Esophagus muscularis mucosa (tissue), 4 donors: ENCODE measurements at places on chromosomes 12 and 14. TPM values are rescaled to one million over a fixed set of nuclear protein-coding genes. Genes with fewer than 3 reads are reported as not detected.

CLEC6A gene
- total RNA-seq: not detected

HPD gene
- total RNA-seq: 3.3 TPM

MIP gene
- total RNA-seq: not detected

- H3K4me1 ChIP-seq: peaks cover 12% of the 10 kb centered on the region
- no peak overlapping the region for H3K4me3 ChIP-seq
- H3K36me3 ChIP-seq: no peaks in the 10 kb centered on the region
- no peaks in the 10 kb centered on the region for H3K27me3 ChIP-seq
Observed at GRCh38 chr12:51687614-51688013, 96.6 kb downstream of the SCN8A start.

- no peak overlapping the region for H3K27ac ChIP-seq
- no peaks in the 10 kb centered on the region for H3K27me3 ChIP-seq
- H3K4me1 ChIP-seq: no peaks in the 10 kb centered on the region
- DNase-seq: no peak
Observed at GRCh38 chr14:26004342-26004741, 593.5 kb downstream of the NOVA1 start.

DNA sequence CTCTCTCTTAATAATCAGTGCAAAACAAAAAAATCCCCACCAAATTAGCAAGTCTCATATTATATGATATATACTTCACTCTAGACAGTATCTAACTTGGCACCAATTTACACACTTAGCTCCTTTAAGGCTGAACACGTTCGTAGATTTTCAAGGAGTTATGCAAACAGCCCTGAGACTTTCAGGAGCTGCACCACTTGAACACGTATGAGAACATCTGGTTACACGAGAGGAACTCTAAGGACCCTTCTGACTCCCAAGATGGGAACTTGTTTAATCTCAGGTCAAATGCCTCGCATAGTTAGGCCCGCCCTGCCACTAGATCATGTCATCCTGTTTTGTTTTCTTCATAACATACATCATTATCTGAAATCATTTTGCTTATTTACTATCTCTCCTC, 10.0 kb downstream of the SPRING1 start:
- H3K27ac ChIP-seq: no peak overlapping the region
- H3K27me3 ChIP-seq: no peaks in the 10 kb centered on the region
- H3K4me3 ChIP-seq: no peak overlapping the region
- peaks cover 17% of the 10 kb centered on the region for H3K4me1 ChIP-seq
- DNase-seq: no peak
- peaks cover 1% of the 10 kb centered on the region for H3K36me3 ChIP-seq

DNA sequence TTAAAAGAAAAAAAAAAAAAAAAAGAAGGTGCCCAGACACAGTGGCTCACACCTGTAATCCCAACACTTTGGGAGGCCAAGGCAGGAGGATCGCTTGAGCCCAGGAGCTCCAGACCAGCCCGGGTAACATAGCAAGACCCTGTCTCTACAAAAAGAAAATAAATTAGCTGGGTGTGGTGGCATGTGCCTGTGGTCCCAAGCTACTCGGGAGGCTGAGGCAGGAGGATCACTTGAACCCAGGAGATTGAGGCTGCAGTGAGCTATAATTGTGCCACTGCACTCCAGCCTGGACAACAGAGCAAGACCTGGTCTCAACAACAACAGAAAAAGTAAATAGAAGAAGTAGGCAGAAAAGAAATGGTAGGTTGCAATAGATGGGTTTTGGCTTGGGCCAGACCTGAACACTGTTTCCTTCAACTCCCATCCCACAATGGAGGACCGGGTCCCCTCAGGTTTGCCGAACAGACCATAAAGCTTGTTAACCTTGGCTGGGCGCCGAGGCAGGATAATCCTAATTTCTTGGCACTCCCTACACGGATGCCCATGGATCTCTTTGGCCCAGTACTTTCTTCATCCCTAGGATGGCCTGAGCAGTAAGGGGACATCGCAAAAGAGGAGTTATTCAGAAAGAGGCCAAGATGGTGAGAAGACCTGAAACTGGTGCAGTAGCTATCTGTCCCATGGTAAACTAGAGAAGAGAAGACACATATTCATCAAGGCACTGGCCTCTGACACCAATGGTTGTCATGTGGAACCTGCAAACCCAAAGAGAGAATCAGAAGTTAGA, 165.5 kb upstream of the CCND2 start:
- H3K4me1 ChIP-seq: no peaks in the 10 kb centered on the region
- no peak overlapping the region for H3K4me3 ChIP-seq
- no peak overlapping the region for H3K27ac ChIP-seq
- no peaks in the 10 kb centered on the region for H3K36me3 ChIP-seq

- peak within 1 kb of the TSS; percentile 37 for H3K27ac ChIP-seq
- H3K36me3 ChIP-seq: no peaks in the 10 kb centered on the region
- DNase-seq: no peak
- peaks cover 96% of the 10 kb centered on the region for H3K27me3 ChIP-seq
- peaks cover 52% of the 10 kb centered on the region for H3K4me1 ChIP-seq
Observed at GRCh38 chr14:60648934-60649874, at the start of gene SIX1. Gene SIX1 (minus strand): TSS chr14:60649477. CDS start chr14:60649189, 288 bp downstream.

GRCh38 chr14:90336985-90337384, 5.2 kb upstream of the NRDE2 start:
- DNase-seq: no peak
- H3K4me3 ChIP-seq: no peak overlapping the region
- no peak overlapping the region for H3K27ac ChIP-seq

GRCh38 chr12:57522887-57523705, 472 bp downstream of the MBD6 start:
- peaks cover 45% of the 10 kb centered on the region for H3K4me1 ChIP-seq
- peak; percentile 93 for DNase-seq
- H3K27ac ChIP-seq: peak overlapping the region; percentile 99
- H3K27me3 ChIP-seq: no peaks in the 10 kb centered on the region

DNA sequence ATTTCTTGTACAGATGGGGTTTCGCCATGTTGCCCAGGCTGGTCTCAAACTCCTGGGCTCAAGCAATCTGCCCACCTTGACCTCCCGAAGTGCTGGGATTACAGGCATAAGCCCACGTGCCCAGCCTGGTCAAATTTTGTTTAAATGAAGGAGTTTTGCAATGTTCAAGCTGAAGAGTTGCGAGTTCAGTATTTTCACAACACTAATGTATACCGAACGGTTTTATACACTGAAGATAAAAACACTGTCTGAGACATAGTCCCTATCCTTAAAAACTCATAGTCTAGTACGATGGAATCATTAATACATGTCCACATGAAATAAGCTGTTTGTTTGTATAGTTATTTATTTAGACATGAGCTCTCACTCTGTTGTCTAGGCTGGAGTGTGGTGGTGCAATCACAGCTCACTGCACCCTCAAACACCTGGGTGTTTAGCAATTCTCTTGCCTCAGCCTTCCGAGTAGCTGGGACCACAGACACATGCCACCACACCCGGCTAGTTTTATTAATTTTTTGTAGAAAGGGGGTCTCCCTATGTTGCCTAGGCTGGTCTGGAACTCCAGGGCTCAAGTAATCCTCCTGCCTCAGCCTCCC, 15.4 kb downstream of the TRAPPC6B start:
- no peak for DNase-seq
- H3K27ac ChIP-seq: no peak overlapping the region
- H3K27me3 ChIP-seq: no peaks in the 10 kb centered on the region
- H3K4me3 ChIP-seq: no peak overlapping the region
- no peaks in the 10 kb centered on the region for H3K4me1 ChIP-seq

DNA sequence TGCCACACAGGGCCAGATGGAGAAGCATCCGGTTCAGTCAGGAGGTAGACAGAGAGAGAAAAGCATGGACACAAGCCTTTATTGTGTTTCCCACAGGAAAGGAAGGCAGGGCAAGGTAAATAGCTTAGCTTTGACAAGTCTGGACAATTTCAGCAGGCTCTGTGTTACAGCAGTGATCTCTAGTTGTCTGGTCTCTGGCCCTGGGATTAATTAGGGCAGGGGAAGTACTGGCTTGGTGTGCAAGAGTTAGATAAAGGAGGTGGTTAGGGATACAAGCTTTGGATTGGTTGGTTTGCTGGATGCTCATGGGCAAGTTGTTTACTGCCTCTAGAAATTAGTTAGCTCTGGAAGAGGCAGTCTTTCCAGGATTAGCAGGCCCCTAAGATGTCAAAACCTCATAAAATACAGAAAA, 15.1 kb upstream of the NGDN start:
- no peak for DNase-seq
- no peak overlapping the region for H3K27ac ChIP-seq
- H3K27me3 ChIP-seq: no peaks in the 10 kb centered on the region
- H3K4me3 ChIP-seq: no peak overlapping the region

DNA sequence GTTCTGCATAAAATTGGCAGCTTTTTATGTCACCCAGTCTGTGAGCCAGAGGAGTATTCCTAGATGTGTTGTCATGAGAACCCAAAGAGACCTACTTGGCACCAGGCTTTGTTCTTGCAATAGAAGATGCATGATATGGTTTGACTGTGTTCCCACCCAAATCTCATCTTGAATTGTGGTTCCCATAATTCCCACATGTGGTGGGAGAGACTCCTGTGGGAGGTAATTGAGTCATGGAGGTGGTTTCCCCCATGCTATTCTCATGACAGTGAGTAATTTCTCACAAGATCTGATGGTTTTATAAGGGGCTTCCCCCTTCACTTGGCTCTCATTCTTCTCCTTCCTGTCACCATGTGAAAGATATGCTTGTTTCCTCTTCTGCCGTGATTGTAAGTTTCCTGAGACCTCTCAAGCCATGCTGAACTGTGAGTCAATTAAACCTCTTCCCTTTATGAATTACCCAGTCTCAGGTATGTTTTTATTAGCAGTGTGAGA, 572.0 kb upstream of the ATP2B1 start:
- DNase-seq: no peak
- H3K27ac ChIP-seq: no peak overlapping the region
- H3K36me3 ChIP-seq: no peaks in the 10 kb centered on the region
- H3K4me1 ChIP-seq: no peaks in the 10 kb centered on the region
- no peak overlapping the region for H3K4me3 ChIP-seq
- no peaks in the 10 kb centered on the region for H3K27me3 ChIP-seq

DNA sequence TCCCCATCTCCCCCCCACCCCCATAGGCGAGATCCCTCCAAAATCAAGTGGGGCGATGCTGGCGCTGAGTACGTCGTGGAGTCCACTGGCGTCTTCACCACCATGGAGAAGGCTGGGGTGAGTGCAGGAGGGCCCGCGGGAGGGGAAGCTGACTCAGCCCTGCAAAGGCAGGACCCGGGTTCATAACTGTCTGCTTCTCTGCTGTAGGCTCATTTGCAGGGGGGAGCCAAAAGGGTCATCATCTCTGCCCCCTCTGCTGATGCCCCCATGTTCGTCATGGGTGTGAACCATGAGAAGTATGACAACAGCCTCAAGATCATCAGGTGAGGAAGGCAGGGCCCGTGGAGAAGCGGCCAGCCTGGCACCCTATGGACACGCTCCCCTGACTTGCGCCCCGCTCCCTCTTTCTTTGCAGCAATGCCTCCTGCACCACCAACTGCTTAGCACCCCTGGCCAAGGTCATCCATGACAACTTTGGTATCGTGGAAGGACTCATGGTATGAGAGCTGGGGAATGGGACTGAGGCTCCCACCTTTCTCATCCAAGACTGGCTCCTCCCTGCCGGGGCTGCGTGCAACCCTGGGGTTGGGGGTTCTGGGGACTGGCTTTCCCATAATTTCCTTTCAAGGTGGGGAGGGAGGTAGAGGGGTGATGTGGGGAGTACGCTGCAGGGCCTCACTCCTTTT, 2.7 kb downstream of the GAPDH start:
- H3K27me3 ChIP-seq: no peaks in the 10 kb centered on the region
- peaks cover 85% of the 10 kb centered on the region for H3K4me1 ChIP-seq
- peak overlapping the region; percentile 93 for H3K27ac ChIP-seq
- H3K4me3 ChIP-seq: no peak overlapping the region
- no peak for DNase-seq

- no peaks in the 10 kb centered on the region for H3K36me3 ChIP-seq
- no peak overlapping the region for H3K4me3 ChIP-seq
Observed at GRCh38 chr14:31219169-31219568, 11.6 kb upstream of the HECTD1 start.

- no peak for DNase-seq
- H3K36me3 ChIP-seq: peaks cover 27% of the 10 kb centered on the region
- no peak overlapping the region for H3K4me3 ChIP-seq
- H3K4me1 ChIP-seq: peaks cover 30% of the 10 kb centered on the region
- H3K27me3 ChIP-seq: no peaks in the 10 kb centered on the region
- no peak overlapping the region for H3K27ac ChIP-seq
Observed at GRCh38 chr14:77309131-77309530, 11.6 kb downstream of the POMT2 start.

DNA sequence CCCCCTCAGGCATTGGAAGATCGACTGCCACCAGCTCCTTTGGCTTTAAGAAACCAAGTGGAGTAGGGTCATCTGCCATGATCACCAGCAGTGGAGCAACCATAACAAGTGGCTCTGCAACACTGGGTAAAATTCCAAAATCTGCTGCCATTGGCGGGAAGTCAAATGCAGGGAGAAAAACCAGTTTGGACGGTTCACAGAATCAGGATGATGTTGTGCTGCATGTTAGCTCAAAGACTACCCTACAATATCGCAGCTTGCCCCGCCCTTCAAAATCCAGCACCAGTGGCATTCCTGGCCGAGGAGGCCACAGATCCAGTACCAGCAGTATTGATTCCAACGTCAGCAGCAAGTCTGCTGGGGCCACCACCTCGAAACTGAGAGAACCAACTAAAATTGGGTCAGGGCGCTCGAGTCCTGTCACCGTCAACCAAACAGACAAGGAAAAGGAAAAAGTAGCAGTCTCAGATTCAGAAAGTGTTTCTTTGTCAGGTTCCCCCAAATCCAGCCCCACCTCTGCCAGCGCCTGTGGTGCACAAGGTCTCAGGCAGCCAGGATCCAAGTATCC, 288.7 kb downstream of the NAV3 start:
- no peak for DNase-seq
- no peaks in the 10 kb centered on the region for H3K4me1 ChIP-seq
- no peak overlapping the region for H3K4me3 ChIP-seq

- H3K4me1 ChIP-seq: no peaks in the 10 kb centered on the region
- H3K36me3 ChIP-seq: no peaks in the 10 kb centered on the region
- DNase-seq: peak; percentile 45
- no peak overlapping the region for H3K4me3 ChIP-seq
- no peaks in the 10 kb centered on the region for H3K27me3 ChIP-seq
Observed at GRCh38 chr14:95727056-95727700, 13.3 kb upstream of the TCL1A start.

DNA sequence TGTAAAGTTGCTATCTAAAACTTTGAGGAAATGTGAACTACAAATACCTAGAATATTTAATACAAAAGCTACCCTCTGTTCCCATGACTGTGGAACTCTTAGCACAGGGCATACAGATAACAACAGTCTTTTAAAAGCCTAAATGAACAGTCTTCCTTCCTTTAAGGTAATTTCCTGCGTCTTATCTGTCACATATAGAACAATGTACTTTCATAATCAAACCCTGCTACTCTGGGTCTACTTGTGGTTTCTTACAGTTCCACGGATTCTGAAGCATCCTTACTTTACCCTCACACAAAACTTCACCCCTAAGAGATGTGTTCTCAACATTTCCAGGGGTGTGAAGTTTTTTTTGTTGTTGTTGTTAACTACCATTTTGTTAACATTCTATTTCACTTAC, 5.1 kb downstream of the PKP2 start:
- H3K27ac ChIP-seq: no peak overlapping the region
- peaks cover 13% of the 10 kb centered on the region for H3K4me1 ChIP-seq
- H3K27me3 ChIP-seq: peaks cover 18% of the 10 kb centered on the region
